ENCODE measurements at places on chromosomes 1 and 21.

GRCh38 chr1:154353460-154353904, 28.2 kb downstream of the ATP8B2 start:
- peak; percentile 79 for DNase-seq

- no peak for DNase-seq
Observed at GRCh38 chr1:25103164-25103795, 129.0 kb downstream of the SYF2 start.

DNA sequence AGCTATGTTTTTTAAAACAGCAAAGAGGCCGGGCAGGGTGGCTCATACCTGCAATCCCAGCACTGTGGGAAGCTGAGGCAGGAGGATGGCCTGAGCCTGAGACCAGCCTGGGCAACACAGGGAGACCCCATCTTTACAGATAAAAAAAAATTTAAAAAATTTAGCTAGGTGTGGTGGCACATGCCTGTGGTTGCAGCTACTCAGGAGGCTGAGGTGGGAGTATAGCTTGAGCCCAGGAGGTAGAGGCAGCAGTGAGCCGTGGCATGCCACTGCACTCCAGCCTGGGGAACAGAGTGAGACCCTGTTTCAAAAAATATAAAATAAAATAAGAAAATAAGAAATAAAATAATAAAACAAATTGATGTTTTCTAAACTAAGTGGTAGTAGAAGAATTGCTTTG, 8.4 kb downstream of the SLC35A3 start:
- no peak for DNase-seq

- no peak for DNase-seq
Observed at GRCh38 chr1:28199328-28200233, 23.1 kb upstream of the PTAFR start.
